ENCODE measurements at places on chromosomes 4 and X. TPM values are rescaled to one million over a fixed set of nuclear protein-coding genes. Genes with fewer than 3 reads are reported as not detected.
A peak's percentile ranks its signal among the peaks of the same experiment; 100 is the strongest.

DNA sequence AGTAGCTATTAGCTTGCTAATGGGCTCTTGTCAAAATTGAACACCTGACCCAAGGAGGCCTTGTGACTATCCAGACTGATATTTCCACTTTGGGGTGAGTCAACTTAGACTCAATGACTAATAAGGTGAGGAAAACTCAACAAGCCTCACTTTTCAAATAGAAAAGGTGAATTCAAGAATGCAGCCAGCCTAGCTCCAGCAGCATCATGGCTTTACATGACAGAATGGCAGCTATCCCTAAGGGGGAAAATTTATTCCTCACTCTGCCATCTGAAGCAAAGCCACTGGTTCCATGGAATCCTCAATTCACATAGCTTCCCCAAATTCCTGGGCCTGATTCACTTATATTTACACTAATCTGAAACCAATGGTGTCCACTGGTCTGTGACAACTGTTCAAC is 29.1 kb upstream of the RAB9B start:
- H3K27ac ChIP-seq: no peak overlapping the region
- no peaks in the 10 kb centered on the region for H3K27me3 ChIP-seq
- no peak for DNase-seq
- no peak overlapping the region for H3K4me3 ChIP-seq
- no peaks in the 10 kb centered on the region for H3K36me3 ChIP-seq

- DNase-seq: no peak
- no peak overlapping the region for H3K4me3 ChIP-seq
- no peaks in the 10 kb centered on the region for H3K4me1 ChIP-seq
- H3K27ac ChIP-seq: no peak overlapping the region
These were observed 397.1 kb upstream of the FAM241A start for GRCh38 chr4:111748157-111748556.

The PCDH18 gene
- total RNA-seq: 2.1 TPM

DNA sequence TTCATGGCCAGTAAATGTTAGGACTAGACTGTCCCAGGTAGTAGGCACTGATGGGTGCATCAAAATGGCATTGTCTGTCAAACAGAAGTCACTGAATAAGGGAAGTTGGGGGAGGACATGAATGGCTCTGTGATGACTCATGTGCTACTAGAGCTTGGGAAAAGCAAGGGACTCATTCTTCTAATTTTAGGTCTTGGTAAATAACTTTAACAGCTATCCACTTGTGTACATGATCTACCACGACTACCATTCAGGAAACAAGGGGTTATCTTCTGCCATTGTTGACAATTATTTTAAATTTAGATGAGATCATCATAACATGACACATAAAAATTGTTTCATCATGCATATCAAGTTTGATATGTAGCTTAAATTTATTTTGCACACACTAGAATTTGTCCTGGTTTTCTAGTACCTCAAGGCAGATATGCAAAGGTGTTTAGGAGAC is 6.3 kb downstream of the AREG start:
- DNase-seq: no peak
- no peaks in the 10 kb centered on the region for H3K36me3 ChIP-seq
- H3K27ac ChIP-seq: peak overlapping the region; percentile 4
- H3K27me3 ChIP-seq: no peaks in the 10 kb centered on the region
- H3K4me1 ChIP-seq: peaks cover 32% of the 10 kb centered on the region

DNA sequence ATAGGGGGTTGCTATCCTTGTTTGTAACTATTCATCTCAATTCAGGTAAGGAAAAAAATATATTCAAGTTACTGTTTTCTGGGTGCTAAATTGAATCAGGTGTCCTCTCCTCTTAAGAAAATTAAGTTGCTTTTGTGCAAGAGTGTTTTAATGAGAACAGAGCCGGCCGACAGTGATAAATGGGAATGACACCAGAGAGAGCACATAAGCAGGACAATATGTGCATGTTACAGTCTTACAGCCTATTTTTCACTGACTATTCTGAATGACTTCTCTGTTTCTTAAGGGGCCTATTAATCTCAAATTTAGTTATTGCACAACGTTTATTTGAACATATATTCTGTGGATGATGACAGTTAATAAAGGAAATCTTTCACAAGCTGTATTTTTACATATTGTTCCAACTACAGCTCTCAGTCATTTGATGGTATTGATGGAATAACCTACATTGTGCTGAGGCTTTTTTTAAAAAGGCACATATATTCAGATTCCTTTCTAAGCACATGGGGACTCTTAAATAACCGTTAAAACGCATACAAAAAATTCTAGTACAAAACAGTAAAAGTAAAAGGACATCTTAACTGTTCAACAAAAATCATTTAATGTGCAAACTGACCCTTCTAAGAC is 68.4 kb downstream of the SLC10A7 start:
- no peak overlapping the region for H3K27ac ChIP-seq
- no peak overlapping the region for H3K4me3 ChIP-seq
- H3K4me1 ChIP-seq: no peaks in the 10 kb centered on the region

The AADAT gene
- total RNA-seq: 2.4 TPM

GRCh38 chr4:15238720-15239119 is 189.1 kb upstream of the C1QTNF7 start:
- peaks cover 6% of the 10 kb centered on the region for H3K27me3 ChIP-seq
- peaks cover 16% of the 10 kb centered on the region for H3K4me1 ChIP-seq
- DNase-seq: no peak
- H3K36me3 ChIP-seq: no peaks in the 10 kb centered on the region
- H3K27ac ChIP-seq: no peak overlapping the region

DNA sequence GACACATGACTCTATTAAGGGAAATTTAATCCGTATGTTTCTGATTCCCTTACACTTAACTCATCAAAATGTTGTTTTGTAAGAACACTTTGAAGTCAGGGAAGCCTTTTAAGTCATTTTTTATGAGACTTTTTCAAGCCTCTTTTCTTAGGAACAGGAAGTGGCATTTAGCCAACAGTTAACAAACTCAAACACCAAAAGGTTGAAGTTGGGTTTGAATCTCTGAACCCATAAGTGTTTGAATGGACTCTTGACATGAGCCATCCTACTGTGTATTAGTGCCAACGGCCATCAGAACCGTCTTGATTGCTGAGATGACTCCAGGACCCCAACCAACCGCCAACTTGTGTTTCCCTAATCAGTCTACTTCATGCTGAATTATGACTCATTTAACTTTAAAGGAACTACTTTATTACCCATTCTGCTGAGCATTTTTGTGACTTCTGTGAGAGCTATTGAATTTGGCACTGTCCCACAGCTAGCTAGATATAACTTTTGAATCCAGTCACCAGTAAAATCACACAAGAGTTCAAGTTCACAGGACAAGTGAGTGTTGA is 209.1 kb upstream of the FAT1 start:
- H3K36me3 ChIP-seq: no peaks in the 10 kb centered on the region
- H3K27ac ChIP-seq: no peak overlapping the region
- no peaks in the 10 kb centered on the region for H3K27me3 ChIP-seq
- no peak overlapping the region for H3K4me3 ChIP-seq
- no peak for DNase-seq
- no peaks in the 10 kb centered on the region for H3K4me1 ChIP-seq

The CCDC149 gene
- total RNA-seq: 9.6 TPM

- peaks cover 3% of the 10 kb centered on the region for H3K27me3 ChIP-seq
- H3K36me3 ChIP-seq: no peaks in the 10 kb centered on the region
- H3K4me3 ChIP-seq: no peak overlapping the region
- no peaks in the 10 kb centered on the region for H3K4me1 ChIP-seq
These were observed 9.3 kb downstream of the TMEM255A start for GRCh38 chrX:120301960-120302359.

The RAB39B gene
- 0.18 TPM for total RNA-seq

DNA sequence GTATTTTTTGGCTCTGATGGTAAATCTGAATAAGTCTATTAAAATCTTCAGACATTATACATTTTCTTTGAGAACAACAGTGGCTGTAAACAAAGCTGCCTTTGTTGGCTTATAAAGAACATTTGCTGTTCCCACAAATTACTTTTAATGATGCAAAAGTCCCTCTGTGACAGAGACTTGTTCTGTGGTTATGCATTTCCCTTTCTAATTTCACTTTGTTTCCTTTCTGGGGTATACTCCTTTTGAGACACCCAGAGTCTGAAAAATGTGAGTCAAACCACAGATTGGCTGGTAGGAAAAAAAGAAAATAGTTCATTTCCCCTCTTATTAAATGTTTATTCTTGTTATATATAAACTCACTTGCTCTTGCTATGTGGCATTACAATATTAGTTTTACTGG is 402.4 kb downstream of the PACRGL start:
- no peaks in the 10 kb centered on the region for H3K36me3 ChIP-seq
- no peak overlapping the region for H3K27ac ChIP-seq
- DNase-seq: no peak
- H3K27me3 ChIP-seq: no peaks in the 10 kb centered on the region

GRCh38 chr4:152575533-152575932 is 39.6 kb upstream of the FBXW7 start:
- DNase-seq: no peak
- H3K36me3 ChIP-seq: no peaks in the 10 kb centered on the region
- no peaks in the 10 kb centered on the region for H3K27me3 ChIP-seq
- no peaks in the 10 kb centered on the region for H3K4me1 ChIP-seq

The OTUD6A gene
- not detected for total RNA-seq

- DNase-seq: no peak
- no peaks in the 10 kb centered on the region for H3K4me1 ChIP-seq
- no peaks in the 10 kb centered on the region for H3K36me3 ChIP-seq
- H3K27me3 ChIP-seq: no peaks in the 10 kb centered on the region
These were observed 20.4 kb upstream of the SEPSECS start for GRCh38 chr4:25180524-25181131.

- no peaks in the 10 kb centered on the region for H3K36me3 ChIP-seq
- no peaks in the 10 kb centered on the region for H3K27me3 ChIP-seq
- peaks cover 18% of the 10 kb centered on the region for H3K4me1 ChIP-seq
- no peak for DNase-seq
These were observed 147.7 kb downstream of the CPEB2 start for GRCh38 chr4:15149839-15150592.

The SLC10A4 gene
- not detected for total RNA-seq

GRCh38 chr4:3867403-3868100 is 101.4 kb downstream of the ADRA2C start:
- no peaks in the 10 kb centered on the region for H3K36me3 ChIP-seq
- H3K27me3 ChIP-seq: peaks cover 6% of the 10 kb centered on the region
- peaks cover 18% of the 10 kb centered on the region for H3K4me1 ChIP-seq
- no peak overlapping the region for H3K4me3 ChIP-seq

DNA sequence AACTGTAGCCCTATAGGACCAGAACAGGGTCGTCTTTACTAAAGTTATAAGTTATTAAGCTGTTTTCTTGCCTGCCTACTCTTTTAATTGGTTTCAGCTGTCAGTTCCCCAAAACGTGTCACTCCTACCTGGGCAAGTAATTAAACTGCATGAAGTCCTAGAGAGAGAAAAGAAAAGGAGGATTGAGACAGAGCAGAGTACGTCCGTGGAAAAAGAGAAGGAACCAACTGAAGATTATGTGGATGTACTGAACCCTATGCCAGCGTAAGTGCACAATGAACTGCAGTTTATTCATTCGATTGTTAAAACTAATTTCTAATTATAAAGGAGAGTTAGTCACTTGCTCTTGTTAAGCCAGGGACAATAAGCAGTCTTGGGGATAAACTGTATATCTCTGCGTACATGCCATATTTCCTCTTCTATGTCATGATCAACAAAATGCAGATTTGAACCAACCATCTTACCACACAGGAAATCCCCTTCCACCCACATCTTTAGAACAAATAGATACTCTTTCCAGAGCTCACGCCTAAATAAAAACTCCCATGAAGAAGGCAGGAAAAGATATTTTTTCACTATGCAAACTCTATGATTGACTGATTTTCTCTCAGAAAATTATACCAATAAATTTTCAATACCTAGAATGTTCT is 22.8 kb downstream of the STAP1 start:
- H3K4me1 ChIP-seq: peaks cover 12% of the 10 kb centered on the region
- no peaks in the 10 kb centered on the region for H3K27me3 ChIP-seq
- H3K4me3 ChIP-seq: no peak overlapping the region
- no peak overlapping the region for H3K27ac ChIP-seq
- DNase-seq: no peak

DNA sequence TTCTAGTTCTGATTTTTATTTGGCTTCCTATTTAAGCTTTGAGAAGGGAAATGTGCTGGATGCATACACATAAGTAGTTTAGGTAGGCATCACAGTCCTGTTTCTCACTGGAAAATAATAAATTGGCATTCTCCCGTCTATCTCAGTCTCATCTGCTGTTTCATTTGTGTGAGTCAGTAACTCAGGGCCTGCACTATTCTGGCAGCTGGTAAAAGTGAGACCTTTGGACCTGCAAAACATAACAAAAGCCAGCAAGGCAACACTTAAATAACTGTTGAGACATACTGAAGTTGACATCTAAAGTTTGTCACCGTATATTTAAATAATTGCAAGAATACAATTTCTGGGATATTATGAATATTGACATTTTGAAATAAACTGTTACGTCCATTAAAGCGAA is 8.6 kb upstream of the UBQLN2 start:
- H3K36me3 ChIP-seq: no peaks in the 10 kb centered on the region
- H3K4me1 ChIP-seq: no peaks in the 10 kb centered on the region
- H3K27me3 ChIP-seq: no peaks in the 10 kb centered on the region
- no peak overlapping the region for H3K4me3 ChIP-seq
- no peak for DNase-seq
- no peak overlapping the region for H3K27ac ChIP-seq

DNA sequence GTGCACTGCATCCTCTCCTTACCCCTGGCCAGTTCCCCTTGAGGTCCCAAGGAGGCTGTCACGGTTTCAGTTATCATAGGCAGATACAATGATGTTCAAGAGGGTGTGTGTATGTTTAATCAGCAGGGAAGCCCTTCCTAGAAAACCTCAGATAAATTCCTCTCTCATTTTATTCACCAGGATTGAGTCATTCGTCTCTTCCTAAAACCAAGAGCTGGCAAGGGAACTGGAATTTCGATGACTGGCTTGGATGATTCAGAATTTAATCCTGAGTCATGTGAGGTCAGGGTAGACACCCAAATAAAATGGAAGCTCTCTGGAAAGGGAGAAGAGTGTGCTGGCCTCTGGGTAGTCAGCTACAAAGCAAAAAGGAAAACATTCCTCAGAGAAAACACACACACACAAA is 106.2 kb upstream of the RAPGEF2 start:
- no peaks in the 10 kb centered on the region for H3K27me3 ChIP-seq
- peaks cover 3% of the 10 kb centered on the region for H3K4me1 ChIP-seq
- no peak for DNase-seq
- H3K4me3 ChIP-seq: no peak overlapping the region

GRCh38 chr4:89308161-89308500 is 531 bp upstream of the GPRIN3 start:
- peak overlapping the region; percentile 41 for H3K4me3 ChIP-seq
- no peak for DNase-seq
- no peak overlapping the region for H3K27ac ChIP-seq
- H3K4me1 ChIP-seq: peaks cover 9% of the 10 kb centered on the region
- H3K27me3 ChIP-seq: no peaks in the 10 kb centered on the region

GRCh38 chr4:173494013-173494970 is 35.7 kb downstream of the HAND2 start:
- H3K27me3 ChIP-seq: no peaks in the 10 kb centered on the region
- H3K36me3 ChIP-seq: no peaks in the 10 kb centered on the region
- peaks cover 3% of the 10 kb centered on the region for H3K4me1 ChIP-seq
- H3K27ac ChIP-seq: no peak overlapping the region
- H3K4me3 ChIP-seq: peak overlapping the region; percentile 34

- H3K4me3 ChIP-seq: no peak overlapping the region
- no peaks in the 10 kb centered on the region for H3K27me3 ChIP-seq
- H3K36me3 ChIP-seq: no peaks in the 10 kb centered on the region
- no peak for DNase-seq
- H3K27ac ChIP-seq: no peak overlapping the region
- peaks cover 97% of the 10 kb centered on the region for H3K4me1 ChIP-seq
These were observed 26.0 kb downstream of the ADD1 start for GRCh38 chr4:2869659-2870058.

The ERAS gene
- not detected for total RNA-seq

GRCh38 chr4:90113881-90114457 is 13.2 kb upstream of the CCSER1 start:
- no peaks in the 10 kb centered on the region for H3K4me1 ChIP-seq
- no peaks in the 10 kb centered on the region for H3K27me3 ChIP-seq
- H3K27ac ChIP-seq: no peak overlapping the region
- no peaks in the 10 kb centered on the region for H3K36me3 ChIP-seq
